NCI-H2029 treated with DMSO at 0.1 percent for 48 hours (cell line): ENCODE measurements at places on chromosomes 1 and 21.

DNA sequence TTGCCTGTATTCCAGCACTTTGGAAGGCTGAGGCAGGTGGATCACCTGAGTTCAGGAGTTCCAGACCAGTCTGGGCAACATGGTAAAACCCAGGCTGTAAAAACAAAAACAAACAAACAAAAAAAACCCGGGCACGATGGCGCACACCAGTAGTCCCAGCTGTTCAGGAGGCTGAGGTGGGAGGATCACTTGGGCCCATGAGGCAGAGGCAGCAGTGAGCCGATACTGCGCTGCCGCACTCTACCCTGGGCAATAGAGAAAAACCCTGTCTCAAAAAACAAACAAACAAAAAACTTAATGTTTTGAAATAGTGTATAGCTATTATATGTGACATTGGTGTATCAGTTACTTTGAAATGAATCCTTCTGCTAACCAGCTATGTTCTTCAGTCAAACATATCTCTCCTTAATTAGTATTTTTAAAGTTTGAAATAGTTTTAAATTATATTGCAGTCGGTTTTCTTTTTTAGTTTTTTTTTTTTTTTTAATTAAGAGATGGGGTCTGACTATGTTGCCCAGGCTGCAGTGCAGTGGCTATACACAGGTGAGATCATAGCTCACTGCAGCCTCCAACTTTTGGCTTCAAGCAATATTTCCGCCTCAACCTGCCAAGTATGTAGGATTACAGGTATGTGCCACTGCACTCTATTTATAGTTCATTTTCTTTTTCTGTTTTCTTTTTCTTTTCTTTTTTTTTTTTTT is 11.3 kb downstream of the SPEN start:
- DNase-seq: no peak

- DNase-seq: no peak
Measured at GRCh38 chr1:86522240-86522639, 24.6 kb upstream of the CLCA4 start.

DNA sequence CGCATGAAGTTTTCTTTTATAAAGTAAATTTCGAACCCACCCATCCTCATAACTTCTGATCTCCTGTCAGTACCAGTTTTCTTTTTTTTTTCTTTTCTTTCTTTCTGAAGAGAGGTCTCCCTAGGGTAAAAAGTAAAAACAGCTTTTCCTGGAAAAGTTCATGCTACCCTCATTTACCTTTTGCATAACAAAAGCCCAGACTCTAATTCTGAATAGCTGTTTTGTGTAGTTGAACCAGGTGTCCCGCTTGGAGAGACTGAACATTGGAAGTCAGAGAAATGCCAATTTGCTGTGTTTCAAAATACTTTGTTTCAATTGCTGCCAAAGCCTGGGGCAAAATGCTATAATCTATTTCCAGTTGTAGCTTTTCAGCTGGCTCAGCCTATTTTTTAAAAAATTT is 113.7 kb upstream of the RUNX1 start:
- no peak for DNase-seq

DNA sequence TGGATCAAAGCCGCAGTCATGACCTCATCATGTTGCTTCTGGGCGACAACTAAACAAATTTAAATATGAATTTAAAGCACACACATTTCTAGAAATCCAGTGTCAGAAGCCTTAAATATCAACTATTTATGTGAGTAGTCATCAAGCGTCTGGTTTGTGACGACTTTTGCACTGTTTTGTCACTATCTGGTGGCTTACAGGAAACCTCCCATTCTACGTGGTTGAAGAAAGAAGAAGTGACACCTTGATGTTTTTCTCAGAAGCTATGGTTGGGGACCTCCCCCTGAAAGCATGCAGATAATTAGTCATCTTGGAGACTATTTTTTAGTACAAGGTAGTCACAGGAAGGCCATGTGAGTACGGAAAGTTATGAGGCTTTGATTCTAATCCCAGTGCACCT is 58.5 kb downstream of the TENT5C start:
- no peak for DNase-seq

GRCh38 chr1:190615818-190616217 is 138.2 kb upstream of the BRINP3 start:
- DNase-seq: no peak

GRCh38 chr1:151510020-151510405 is 1.2 kb upstream of the CGN start:
- no peak for DNase-seq

DNA sequence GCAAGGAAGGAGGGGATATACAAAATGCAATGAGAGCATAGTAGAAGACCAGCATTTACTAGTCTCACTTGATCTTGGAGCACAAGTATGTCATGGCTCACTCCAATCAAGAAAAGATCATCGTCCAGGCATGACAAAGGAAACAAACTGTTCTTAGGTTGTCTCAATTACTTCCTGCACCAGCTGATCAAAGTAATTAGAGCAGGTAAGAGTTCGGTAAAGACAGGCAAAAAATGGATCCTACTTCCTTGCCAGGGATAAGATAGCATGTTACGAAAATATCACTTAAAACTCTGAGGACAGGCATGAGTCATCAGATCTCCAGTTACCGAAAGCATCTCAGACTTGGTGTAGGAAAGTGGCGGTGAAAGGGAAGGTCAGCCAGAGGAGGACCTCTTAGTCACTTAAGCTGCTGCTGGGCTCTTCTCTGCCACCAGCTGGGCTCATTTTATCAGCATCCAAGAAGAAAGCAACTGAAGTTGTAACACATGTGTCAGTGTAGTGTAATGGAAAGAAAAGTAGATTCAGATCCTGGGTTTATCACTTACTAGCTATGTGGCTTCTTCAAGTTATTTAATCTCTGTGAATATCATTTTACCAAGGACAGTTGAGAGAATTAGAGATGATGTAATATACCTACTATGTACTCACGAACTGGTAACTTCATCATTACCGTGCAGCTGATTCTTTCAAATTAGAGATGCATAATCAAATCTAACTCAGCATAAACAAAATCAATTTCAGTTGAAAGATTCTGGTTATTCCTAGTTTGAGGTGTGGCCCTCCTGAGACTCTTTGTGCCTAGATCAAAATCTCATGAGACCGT is 46.8 kb downstream of the XCL1 start:
- no peak for DNase-seq

GRCh38 chr1:74468982-74469603 is 43.3 kb downstream of the LRRC53 start:
- DNase-seq: peak; percentile 40

- no peak for DNase-seq
Measured at GRCh38 chr1:54283635-54284385, 83.8 kb downstream of the MRPL37 start.

DNA sequence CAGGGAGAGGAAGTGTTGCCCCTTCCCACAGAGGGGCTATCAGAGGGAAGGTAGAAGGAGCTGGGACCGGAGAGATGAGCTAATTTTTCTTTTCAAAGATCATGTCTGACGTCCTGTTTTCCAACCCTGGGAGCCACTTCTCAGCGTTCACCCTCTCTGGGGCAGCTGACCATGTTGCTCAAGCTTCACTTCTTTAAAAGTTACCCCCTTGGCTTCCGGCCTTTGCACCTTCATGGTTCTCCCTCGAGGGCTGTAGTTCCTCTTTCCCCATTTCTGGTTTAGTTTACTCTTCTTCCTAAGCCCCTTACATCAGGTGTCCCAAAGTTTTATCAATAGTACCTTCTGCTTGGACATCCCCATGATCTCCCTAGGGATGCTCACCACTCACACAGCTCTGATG is 23.8 kb upstream of the CSF1 start:
- no peak for DNase-seq

DNA sequence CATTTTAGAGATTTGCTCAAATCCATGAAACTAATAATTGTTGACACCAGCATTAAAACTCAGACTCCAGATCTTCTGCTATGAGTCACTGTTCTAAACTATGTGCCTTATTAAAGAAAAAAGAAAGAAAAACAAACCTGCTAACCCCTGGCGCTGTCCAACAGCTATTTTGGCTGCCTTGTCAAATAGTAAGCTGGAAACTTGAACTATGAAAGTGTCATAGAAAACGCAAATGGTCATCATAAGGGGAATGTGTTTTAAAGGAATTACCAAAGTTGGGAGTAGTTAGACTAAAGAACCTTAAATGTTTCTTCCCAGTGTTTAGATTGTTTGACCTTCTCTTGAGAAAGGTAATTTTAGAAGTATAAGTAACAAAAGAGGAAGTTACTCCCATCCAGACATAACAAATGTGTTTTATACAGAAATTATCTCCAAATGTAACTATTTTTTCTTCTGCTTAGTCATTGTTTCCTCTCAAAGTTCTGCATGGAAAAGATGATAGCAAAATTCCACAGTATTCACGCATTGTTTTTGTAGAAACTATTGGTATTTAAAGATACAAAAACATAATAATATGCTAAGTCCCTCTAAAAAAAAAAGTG is 272.4 kb downstream of the TPR start:
- DNase-seq: no peak

DNA sequence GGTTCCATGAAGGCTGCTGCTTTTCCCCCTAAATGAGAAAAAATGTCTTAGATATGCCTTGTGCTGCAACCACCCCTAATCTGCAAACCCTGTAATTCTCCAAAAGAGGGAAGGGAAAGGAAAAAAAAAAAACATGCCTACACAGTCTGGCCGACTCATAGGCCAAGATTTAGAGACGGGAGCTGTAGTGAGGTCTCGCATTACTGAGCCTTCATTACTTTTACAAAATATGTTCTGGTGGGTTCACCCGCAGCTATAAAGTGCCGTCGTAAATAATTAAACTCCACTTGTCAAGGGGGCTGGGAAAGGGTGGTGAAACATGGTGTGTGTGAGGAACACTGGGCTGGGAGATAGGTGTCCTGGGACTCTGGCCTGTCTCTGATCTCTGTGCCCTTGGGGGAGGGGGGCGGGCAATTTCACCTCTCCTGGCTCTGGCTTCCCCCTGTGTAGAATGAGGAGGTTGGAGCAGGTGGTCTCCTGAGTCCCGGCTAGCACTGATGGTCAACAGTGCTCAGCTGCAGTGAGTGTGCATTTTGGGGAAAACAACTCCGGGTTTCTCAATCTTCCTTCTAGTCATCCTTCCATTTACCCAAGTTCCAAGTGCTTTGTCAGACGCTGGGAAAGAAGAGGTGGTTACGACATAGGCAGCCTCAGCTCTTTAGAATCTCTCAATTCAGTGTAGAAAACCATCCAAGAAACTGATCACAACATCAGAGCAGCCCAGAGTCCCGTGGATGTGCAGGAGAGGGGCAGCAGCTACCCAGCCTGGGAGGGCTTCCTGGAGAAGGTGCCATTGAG is 82.3 kb downstream of the ACTL8 start:
- DNase-seq: no peak

DNA sequence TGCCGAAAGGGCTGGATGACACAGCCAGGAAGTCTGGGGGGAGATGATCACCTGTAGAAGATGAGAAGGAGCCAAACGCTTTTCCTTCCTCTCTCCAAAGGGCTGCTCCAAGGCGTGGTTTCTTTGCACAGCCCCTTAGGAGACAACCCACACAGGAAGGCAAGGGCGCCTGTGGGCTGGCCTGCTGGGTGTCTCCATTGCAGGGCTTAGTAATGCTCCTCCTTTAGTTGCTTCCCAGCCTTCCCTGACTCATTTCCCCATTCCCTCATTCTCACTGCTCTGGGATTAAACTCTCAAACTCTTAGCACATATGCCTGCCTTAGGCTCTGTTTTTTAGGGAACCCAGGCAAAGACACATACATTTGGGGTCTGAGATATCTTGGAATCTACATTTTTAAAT is 1.7 kb upstream of the CLCA1 start:
- no peak for DNase-seq

GRCh38 chr1:224513383-224513782 is 78.8 kb upstream of the WDR26 start:
- no peak for DNase-seq

GRCh38 chr1:81664341-81664740 is 136.4 kb upstream of the ADGRL2 start:
- DNase-seq: no peak

GRCh38 chr1:210841926-210842625 is 291.9 kb downstream of the KCNH1 start:
- DNase-seq: no peak

DNA sequence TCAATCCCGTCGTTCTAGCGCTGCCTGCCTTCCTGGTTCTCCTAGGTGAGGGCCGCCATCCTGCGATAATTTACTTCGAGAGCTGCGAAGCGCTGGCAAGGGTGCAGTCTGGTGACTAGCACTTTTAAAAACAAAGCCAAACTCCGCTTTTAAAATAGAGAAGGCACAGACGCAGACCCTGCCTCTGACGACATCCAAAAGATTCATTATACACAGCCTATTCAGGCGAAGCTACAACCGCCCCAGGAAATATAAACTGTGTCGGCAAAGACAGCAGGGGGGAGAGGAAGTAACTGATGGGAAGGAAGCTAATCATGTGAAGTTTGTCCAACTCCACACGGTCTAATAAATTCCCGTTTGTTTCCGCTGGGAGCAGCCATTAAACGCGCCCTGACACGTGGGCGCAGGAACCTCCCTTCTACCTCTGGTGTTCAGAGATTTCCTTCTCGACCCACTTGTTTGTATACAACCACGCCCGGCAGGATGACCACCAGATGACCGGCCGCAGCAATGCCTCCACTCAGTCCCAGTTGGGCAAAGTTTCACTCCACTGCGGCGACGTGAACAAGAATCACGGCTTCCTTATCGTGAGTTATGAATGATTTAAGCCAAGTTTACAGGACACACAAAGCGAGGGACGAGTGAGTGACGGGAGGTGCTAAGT is 1.3 kb downstream of the GNG12 start:
- peak; percentile 47 for DNase-seq

DNA sequence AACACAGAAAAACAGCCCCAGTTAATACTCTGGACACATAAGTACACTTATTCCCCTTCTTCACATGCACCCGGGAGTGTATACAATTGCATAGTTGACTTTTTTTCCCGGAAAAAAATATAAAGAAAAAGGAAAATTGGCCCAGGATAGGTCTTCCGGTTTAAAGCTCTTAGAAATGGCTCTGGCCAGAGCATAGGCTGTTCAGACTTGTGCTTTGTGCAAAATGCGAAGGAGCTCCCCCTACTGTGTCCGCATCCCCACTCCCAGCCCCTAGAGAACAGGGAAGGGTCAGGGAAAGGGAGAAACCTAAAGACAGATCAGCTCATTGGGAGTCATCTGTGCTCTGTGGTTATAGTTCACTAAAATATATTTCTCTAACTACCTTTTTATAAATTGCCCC is 5.5 kb upstream of the MTMR11 start:
- no peak for DNase-seq

DNA sequence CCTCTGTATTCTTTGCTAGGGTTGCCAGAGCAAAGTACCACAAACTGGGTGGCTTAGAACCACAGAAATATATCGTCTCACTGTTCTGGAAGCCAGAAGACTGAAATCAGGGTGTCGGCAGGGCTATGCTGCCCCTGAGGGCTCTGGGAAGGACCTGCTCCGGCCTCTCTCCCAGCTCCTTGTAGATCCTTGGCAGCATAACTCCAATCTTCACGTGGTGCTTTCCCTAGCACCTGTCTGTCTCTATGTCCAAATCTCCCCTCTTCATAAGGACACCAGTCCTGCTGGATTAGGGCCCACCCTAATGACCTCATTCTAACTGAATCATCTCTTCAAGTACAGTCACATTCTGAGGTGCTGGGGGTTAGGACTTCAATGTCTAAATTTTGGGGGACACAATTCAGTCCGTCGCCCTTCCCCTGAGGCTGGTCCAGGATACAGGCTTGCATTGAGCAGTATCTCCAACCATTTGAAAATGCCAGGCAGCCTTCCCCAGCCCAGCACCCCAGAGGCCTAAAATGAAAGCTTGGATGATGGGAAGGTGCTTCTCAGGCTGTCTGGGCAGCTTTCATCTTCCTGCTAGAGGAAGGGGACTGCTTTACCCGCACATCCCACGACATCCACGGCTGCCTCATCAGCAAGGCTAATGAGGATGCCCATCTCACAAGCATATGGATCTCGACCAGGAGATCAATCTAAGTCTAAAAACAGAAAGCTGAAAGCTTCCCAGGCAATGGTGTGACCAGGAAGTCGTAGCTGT is 24.7 kb downstream of the TRIM67 start:
- no peak for DNase-seq

- DNase-seq: peak; percentile 12
Measured at GRCh38 chr21:44892536-44893277, 19.2 kb upstream of the PTTG1IP start.
